GM19239 (cell line): ENCODE measurements at places on chromosomes 4 and X.

DNA sequence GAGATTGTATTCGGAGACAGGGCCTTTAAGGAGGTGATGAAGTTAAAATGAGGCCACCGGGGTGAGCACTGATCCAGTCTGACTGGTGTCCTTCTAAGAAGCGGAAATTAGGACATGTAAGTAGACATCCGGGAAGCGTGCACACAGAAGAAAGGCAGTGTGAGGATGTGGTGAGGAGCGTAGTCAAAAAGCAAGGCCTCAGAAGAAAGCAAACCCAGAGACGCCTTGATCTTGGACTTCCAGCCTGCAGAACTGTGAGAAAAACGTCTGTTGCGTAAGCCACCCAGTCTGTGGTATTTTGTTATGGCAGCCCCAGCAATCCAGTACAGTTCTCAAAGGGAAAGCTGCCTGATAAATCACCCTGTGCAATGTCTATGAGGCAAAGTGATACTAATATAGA lies 153.5 kb downstream of the KCNIP4 start:
- no peak for DNase-seq

DNA sequence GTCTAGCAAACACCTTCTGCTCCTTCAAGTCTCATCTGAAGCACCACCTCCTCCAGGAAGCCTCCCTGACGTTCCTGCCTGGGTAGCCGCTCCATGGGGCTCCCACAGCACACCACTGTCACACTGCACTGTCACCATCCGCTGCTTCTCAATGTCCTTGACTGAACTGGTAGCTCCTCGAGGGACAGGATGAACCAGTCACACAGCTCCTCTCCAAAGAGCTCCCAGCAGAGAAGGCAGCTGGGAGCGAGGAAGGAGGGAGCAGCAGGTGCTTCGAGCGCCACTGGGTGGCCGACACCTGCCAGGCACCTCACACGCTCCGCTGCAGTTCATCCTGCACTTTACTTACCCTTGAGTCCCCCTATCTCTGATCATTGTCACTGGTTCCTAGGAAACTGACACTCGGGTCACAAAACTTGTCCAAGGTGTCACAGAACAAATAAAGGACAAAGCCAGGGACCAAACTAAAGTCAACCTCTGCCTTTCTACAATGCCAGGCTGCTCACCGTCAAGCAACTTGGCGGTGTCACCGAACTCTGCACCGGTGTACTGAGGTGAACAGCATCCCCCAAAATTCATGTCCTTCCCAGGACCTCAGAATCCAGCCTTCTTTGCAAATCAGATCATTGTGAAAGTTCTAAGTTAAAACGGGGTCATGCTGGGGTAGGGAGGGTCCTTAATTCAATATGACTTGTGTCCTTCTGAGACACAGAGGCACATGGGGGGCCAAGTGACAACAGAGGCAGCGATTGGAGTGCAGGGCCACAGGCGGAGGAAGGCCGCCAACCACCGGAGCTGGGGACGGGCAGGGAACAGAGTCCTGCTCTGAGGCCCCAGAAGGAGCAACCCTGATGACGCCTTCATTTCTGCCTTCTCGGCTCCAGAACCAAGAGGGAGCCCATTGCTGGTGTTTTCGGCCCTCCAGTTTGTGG lies 5.5 kb upstream of the S100P start:
- DNase-seq = no peak

GRCh38 chr4:23384741-23385140 lies 505.1 kb downstream of the PPARGC1A start:
- no peak for DNase-seq

- no peak for DNase-seq
These were observed 77.7 kb downstream of the GPR143 start for GRCh38 chrX:9687899-9688298.

- DNase-seq = no peak
These were observed 39.1 kb upstream of the TMEM192 start for GRCh38 chr4:165151734-165152133.

DNA sequence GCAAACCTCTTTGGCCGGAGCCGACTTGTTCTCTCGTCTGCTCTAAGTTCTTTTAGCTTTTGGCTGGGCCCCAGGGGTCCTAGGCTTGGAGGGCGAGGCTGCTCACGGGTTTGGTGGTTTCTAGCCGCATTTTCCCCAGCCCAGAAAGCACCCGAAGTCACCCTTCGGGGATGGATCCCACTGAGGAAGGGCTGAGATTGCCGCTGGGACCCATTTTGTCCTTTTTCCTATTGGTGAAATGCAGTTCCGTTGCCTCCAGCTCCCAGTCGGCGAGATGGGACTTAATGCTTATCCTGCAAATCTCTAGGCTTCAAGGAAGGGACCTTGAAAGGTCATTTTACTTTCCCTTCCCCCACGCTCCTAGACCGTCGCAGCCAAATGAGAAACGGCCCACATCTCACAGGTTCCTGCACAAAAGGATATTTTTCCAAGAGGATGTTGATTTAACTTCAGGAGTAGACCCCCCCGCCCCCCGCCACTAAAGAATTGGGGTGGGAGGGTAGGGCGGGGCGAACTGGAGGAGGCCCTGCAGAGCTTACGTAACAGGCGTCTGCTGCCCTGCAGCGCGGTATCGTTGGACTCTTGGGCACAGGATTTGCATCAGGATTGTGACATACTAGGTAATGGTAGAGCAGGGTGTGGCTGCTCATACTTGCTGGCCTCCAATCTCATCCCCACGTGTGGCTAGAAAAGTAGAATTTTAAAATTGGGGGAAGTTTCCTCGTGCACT lies 564 bp downstream of the PGK1 start:
- no peak for DNase-seq
